Tibial artery (tissue), 4 donors: ENCODE measurements at places on chromosomes 6 and 20.

DNA sequence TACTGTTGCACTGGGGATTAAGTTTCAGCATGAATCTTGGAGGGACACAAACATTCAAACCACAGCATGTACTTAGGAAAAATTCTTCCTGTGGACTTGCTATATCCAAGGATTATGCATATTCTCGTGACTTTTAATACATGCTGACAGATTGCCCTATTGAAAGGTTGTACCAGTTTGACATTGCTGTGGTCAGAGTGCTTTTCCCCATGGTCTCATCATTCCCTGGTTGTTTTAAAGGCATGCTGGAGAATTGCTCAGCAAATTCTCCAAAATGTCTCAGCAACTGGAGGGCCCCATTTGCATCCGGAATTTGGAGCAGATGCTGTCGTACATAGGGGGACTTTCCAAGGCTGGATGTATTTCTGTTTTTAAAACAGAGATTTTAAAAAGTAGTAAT, 7.4 kb downstream of the HECA start:
- no peak for DNase-seq

DNA sequence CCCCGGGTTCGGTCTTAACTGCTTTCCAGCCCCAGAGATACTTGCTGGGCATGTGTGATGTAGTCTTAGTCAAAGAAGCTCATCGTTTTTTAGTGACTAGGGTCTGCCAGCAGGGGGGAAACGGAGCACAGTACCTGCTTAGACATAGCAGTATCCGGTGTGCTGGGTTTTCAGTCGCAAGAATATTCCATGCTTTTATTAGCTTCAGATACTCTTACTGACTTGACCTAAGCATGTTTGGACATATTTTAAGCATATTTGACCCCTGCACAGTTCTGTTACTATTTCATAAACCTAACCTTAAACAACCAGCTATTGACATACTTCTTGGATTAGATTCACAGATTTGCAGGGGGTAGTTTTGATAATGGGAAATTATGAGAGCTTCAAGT, 3.0 kb downstream of the E2F3 start:
- DNase-seq, result no peak

DNA sequence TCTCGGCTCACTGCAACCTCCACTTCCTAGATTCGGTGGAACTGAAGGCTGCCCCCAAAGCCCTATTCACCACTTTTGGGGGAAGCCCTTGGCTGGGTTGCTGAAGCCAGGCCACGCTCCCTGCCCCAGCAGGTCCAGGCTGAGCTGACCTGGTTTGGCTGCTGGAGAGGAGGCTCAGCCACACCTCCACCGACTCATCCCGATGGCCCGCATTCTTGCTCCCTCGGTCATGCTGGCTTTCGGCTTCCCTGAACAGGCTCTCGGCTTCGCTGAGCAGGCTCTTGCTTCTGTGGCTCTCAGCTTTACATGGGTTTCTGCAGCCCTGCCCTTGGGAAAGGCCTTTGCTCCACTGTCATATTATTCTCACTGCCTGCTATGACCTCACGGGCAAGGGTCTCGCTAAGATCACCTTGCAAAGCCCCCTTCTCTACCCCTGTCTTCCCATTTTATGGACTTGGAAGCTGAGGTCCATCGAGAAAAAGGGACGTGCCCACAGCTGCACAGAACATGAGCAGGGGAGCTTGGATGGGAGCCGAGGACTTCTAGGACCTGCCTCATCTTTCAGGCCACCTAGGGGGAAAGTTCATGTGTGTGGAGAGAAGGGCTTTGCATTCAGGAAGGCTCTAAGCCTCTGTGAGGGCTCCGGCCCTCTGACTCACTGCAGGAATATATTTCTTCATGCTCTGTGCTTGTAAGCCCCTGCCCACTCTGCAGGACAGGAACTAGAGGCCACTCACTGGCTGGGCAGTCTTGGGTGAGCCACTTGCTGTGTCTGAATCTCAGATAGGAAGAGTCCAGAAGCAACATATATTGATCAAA, 15.6 kb downstream of the ARHGAP40 start:
- DNase-seq, result no peak

- DNase-seq, result no peak
Measured at GRCh38 chr20:20480689-20481088, 112.8 kb downstream of the INSM1 start.

GRCh38 chr6:6661684-6662083, 73.2 kb downstream of the LY86 start:
- peak; percentile 74 for DNase-seq

GRCh38 chr6:39181826-39182225, 47.4 kb downstream of the KCNK5 start:
- DNase-seq, result no peak

DNA sequence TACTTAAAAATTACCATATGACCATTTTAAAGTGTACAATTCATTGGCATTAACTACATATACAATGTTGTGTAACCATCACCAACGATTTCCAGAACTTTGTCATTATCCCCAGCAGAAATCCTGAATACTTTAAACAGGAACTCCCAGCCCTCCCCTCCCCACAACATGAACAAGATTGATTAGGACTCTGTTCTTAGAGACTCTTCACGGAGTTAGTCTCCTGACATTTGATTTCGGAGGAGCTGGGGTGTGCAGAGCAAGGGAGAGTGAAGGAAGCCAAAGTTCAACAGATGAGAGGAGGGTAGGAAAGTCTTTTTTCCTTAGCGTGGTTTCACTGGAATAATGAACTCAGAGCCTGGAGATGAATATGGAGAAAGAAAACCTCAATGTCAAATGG, 17.2 kb upstream of the QKI start:
- no peak for DNase-seq

DNA sequence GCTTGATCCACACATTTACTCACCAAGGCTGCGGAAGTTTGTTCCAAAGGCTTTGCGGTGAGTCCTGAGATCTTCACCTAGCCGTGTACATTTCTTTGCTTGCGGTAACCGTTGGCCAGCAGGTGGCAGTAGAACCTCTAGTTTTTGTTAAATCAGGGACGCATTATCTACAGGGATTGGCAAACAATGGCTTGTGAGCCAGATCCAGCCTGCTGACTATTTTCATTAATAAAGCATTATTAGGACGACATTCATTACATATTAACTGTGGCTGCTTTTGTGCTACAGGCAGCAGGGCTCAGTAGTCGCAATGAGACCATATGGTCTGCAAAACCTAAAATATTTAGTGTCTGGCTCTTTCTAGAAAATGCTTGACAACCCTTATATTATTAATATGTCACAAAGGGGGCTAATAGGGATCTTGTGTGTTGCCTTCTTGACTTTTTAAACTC, 174.1 kb downstream of the DOK5 start:
- peak; percentile 74 for DNase-seq

DNA sequence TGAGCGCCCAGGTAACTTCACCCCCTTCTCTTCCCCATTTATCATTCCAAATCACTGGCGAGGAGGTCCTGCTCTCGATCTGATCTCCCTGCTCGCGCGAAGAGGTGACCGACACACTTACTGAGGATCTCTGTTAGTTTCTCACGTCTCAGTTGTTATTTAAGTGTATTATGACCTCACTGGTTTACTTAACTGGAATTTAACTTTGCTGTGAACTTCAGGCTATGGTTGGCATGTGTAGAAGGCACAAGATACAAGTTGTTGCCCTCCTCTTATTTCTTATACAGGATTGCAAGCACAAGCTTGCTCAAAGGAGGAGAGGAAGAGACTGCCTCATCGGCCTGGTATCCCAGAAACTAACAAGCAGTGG, 1.2 kb downstream of the RNF217 start:
- DNase-seq, result no peak

GRCh38 chr20:38673725-38674091, 50.6 kb upstream of the SLC32A1 start:
- DNase-seq, result no peak

- DNase-seq, result no peak
Measured at GRCh38 chr20:6053064-6053775, 640 bp downstream of the LRRN4 start.

- no peak for DNase-seq
Measured at GRCh38 chr20:13425381-13426135, 204.5 kb downstream of the ISM1 start.

- no peak for DNase-seq
Measured at GRCh38 chr6:166397849-166398248, 15.1 kb upstream of the MPC1 start.

DNA sequence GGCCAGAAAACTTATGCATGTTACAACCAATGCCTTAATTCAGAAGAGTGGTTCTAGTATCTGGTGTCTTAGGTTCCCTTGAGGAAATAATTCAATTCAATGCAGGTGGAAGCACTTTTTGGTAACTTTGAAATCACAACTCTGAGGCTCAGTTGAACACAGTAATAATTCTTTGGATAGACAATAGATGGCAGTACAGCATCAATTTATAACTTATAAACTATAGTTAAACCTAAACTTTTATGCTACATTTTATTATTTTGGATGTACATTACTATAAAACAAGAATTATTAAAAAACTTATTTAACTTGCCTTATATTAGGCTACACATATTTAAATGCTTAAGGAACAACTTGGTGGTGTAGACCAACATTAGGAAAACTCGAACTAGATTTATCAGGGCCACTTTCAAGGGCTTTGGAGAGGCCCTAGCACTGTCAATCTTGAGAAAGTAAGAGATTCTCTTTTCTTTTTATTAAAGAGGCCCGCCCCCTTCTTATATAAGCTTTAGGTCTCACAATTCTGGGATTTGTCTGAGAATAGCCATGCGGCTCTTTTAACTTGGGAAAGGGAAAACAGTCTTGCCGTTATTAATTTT, 85.9 kb downstream of the CRYBG1 start:
- DNase-seq, result no peak

DNA sequence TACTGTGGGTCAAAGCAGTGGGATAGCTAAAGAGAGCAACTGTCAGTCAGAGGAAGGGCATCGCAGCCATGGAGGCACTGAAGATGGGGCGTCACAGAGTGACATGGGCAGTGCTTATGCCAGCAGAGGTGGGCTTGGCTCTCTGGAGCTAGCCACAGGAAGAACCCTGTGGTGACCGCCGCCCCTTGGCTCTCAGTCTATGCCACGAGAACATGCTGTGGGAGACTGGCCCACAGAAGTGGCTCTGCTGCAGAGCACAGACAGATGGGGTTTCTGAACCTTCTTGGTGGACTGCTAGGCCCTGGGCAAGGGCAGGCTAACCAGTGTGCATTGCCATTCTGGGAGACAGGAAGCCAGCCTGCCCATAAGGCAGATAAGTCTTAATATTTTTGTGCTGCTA, 290.0 kb upstream of the SUPT3H start:
- DNase-seq, result no peak

DNA sequence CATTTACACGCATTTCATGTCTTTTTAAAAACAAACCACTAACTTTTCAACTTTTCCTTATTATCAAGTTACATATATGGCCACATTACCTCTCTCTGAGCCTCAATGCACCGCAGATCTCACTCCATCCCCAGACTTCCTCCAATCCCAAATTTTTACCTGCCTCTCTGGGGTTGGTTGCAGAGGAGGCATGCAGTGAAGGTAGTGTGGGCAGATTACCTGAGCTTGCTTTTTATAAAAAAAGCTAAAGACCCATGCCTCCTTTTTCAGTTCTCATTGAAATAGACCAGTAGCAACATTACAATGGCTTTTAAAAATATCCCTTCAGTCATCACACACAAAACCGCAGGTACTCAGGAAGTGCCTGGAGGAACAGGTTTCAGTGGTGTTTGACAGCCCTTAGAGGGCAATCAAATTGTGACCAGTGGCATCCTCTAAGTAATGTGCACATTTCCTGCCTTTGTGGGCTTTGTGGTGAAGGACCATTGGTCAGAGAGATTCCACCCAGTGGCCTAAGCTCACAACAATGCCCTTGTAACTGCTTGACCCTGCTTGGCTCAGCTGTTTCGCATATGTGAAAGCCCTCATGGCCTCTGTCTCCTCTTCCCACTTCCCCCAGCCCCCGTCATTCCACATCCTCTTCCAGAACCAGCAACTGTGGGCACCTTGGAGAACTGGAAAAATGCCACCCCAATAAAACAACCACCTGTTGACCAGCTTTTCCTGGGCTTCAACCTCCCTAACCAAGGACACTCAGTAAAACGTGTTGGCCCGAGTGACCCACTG, 30.2 kb upstream of the IL17A start:
- no peak for DNase-seq

DNA sequence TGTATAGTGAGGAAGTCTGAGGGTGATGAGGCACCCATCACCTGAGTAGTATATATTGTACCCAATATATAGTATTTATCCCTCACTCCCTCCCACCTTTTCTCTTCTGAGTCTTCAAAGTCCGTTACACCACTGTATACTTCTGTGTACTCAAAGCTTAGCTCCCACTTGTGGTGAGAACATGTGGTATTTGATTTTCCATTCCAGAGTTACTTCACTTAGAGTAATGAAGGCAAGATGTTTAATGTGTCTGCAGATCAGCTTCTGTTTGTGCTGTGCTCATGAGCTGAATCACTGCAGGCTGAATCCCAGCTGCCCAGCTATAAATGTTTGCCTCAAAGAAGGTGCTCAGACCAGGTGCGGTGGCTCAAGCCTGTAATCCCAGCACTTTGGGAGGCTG, 139.3 kb upstream of the FOXA2 start:
- no peak for DNase-seq

DNA sequence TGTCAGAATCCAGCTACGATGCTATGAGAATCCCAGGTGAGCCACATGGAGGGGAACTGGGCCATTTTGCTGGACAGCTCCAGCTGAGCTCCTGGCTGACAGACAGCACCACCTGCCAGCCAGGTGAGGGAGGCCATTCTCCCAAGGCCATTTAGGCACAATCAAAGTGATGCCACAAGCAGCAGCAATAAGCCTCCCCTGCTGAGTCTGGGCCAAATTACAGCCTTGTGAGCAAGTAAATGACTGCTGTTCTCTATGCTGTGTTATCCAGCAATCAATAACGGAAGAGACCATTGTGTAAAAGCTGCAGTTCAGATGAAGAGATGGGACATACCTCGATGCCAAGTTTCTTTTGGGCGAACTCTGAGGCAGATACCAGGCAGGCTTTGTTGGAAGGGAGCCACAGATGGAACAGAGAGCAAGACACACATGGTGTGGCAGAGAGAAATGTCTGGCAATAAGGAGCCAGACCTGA, 14.0 kb upstream of the SCGN start:
- DNase-seq, result no peak
